ENCODE measurements at places on chromosomes 16 and 17.

DNA sequence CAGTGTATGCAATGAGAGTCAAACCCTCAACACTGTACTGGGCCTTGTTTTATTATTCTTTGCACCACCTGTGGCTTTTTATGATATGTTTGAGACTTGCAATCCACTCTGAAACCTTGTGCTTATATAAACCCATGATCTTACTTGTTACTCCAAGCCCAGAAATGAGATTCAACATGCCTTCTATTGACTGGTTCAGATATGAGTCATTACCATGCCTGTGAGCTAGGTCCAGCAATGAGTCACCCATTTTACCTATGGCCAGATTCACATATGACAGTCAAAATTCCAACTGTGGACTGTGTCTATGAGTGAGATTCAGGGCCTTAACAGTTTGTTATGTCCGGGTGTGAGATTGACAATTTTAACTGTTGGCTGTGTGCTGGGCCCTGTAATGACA is 1846.1 kb downstream of the TP53TG3F start:
- no peaks in the 10 kb centered on the region for H3K36me3 ChIP-seq
- no peaks in the 10 kb centered on the region for H3K27me3 ChIP-seq
- no peak for DNase-seq

- H3K27me3 ChIP-seq: peaks cover 13% of the 10 kb centered on the region
- H3K4me1 ChIP-seq: peaks cover 12% of the 10 kb centered on the region
- no peaks in the 10 kb centered on the region for H3K36me3 ChIP-seq
- DNase-seq: no peak
Observed at GRCh38 chr16:56345406-56346050, 79.8 kb downstream of the AMFR start.

DNA sequence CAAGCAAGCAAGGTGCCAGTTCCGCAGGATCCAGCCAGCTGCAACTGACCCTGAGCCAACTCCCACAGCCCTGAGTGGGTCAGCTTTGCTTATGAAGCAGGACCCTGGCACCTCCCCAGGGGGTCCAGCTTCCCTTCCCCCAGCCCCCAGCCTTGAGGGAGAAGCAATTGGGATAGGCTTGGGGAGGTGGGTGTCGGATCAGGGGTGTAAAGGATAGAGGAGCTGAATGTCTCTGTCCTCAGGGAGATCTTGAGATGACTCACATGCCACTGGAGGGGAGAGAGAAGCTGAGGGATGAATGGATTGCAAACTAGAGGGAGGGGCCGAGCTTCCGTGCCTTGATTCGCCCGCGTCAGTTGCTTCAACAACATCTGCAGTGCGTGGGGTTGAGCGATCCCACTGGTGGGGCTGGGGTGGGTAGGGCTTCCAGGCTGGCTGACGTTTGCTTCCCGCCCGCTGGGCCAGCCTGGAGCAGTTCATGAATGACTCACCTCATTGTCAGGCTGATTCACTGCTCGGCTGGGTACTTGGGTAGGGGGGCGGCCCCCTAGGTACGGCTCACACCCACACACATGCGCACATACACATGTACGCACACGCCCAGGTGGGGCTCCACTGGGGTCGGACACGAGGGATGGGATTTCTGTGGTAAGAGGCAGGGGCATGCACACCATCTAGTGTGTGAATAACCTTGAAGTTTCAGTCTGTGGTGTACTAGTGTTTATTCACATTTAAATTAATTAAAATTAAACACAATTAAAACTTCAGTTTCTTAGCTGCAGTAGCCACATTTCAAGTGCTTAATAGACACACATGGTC is 3.6 kb upstream of the HROB start:
- H3K36me3 ChIP-seq: no peaks in the 10 kb centered on the region
- H3K4me3 ChIP-seq: peak overlapping the region; percentile 83
- peaks cover 37% of the 10 kb centered on the region for H3K4me1 ChIP-seq
- peaks cover 2% of the 10 kb centered on the region for H3K27me3 ChIP-seq
- peak overlapping the region; percentile 94 for H3K27ac ChIP-seq

- no peaks in the 10 kb centered on the region for H3K36me3 ChIP-seq
- DNase-seq: no peak
Observed at GRCh38 chr16:71347146-71347545, 11.4 kb upstream of the CALB2 start.

DNA sequence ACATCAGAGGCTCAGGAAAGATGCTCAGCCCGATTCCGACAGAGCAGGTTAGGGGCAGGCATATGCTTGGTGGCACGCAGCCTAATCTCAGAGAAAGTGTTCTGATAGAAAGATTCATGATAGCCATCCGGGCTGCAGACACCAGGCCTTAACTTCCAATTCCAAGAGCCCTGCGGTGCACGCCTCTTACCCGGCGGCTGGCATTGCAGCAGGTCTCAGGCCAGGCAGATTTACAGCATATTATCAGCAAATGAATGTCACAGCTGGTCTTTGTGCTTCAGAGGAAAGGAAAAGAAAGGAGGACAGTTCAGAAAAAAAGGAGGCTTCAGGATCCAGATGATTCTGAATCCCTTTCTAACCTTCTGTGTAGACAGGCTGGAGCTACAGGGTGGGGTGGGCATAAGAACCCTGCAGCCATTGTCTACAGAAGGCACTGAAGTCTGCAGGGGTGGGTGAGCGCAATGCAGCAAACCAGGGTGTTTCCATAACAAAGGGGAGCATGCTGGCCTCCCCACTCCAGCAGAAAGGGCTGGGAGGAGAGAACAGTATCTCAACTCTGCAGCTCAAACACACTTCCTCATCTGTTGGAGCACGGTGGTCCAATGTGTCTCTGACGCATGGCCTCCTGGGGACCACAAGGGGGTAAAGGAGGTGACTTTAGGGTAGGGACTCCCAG is 277.4 kb upstream of the XYLT1 start:
- DNase-seq: no peak
- H3K36me3 ChIP-seq: no peaks in the 10 kb centered on the region
- no peak overlapping the region for H3K27ac ChIP-seq
- no peaks in the 10 kb centered on the region for H3K4me1 ChIP-seq
- H3K4me3 ChIP-seq: no peak overlapping the region

All from HFFc6 (cell line).